ENCODE measurements at places on chromosomes 1 and 21.

DNA sequence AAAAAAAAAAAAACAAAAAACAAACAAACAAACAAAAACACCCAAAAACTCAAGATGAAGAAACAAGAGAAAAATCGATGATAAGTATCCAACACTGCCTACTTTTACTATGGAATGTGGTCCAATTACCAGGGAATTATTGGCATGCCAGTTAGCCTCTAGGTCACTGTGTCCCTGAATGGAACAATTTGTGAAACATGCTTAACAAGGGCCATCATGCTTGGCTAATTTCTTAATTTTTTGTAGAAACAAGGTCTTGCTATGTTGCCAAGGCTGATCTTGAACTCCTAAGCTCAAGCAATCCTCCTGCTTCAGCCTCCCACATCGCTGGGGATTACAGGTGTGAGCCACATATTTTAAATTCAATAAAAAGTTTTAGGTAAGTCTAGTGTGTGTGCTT lies 23.9 kb downstream of the PLPP3 start:
- DNase-seq: no peak

GRCh38 chr1:207883104-207883651 lies 27.7 kb downstream of the CD34 start:
- DNase-seq: no peak

- DNase-seq: no peak
Observed at GRCh38 chr1:78141531-78142231, 95.9 kb downstream of the GIPC2 start.

- no peak for DNase-seq
Observed at GRCh38 chr1:17163789-17164666, 40.9 kb upstream of the PADI1 start.

DNA sequence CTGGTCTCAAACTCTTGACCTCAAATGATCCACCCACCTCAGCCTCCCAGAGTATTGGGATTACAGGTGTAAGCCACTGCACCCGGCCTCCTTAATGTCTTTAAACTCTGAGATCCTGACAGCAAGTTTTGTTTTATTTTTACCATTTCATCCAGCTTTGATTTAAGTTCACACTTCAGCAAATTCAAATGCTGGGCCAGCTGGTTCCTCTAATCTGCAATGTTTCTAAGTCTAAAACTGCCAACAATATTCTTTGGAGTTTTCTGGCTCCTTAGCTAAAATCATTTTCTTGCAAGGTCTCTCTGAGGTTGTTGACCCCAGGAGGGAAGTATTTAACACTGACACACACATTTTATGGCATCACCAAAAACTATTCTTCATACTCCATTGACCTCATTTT lies 72.0 kb upstream of the COL24A1 start:
- DNase-seq: no peak

- no peak for DNase-seq
Observed at GRCh38 chr1:245679821-245680780, 525.3 kb downstream of the KIF26B start.

DNA sequence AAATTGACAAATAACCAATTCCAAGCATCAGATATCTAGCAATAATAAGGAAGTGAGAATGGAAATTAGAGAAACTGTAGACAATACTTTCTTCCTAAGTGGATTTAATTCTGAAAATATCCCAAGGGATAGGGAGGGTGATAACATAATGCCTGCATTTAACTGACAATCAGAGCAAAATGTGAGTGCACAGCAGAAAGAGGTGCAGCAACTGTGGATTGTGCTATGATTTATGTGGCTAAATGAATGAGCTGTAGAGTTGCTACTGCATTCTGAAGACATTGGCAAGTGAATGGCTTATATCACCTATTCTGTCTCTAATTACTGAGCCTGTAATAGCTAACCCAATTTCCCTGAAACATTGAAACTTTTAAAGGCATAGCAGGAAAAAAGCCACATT lies 39.0 kb downstream of the OLFM3 start:
- no peak for DNase-seq

GRCh38 chr1:29323636-29324035 lies 87.3 kb downstream of the PTPRU start:
- DNase-seq: no peak

DNA sequence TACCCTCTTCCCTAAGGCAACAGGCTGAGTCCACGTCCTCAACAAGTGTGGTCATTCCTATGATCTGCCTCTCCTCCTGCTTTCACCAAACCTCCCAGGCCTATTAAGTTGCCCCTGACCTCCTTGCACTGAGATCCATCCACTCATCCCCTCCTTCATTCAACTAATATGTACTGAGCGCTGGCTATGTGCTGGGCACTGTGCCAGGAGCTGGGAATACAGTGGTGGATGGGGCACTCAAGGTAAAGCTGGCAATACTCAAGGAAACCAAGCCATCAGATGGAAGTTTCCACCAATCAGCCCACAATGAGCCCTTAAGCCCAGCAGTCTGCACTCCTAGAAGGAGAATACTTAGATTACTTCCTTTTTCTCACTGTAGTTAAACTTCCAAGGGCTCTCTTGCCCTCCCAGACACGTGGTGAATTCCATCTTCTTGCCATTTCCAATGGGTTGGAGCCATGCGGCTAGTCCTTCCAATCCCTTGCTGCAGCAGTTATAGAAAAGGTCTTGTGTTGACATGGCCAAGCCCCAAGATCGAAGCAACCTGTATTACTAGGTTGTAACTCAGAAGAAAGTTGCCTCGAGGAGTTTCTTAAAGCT lies 279.9 kb upstream of the RUNX1 start:
- DNase-seq: peak; percentile 20

DNA sequence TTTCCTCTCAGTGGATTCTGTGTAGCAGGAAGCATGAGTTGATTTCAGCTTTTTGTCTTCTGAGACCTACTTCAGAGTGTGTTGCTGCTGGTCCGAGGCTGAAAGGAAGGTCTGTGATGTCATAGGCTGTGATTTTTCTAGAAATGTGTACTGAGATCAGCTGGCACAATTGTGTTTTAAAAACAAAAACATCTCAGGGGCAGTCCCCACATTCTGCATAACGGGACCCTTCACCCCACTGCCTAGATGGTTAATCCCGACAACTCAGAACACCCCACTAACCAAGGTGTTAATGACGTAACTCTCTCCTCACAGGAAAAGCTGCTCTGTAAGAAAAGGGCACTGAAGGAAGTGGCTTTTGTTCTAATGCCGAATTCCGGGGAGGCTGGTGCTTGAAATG lies 59.8 kb upstream of the PPP2R5A start:
- no peak for DNase-seq

DNA sequence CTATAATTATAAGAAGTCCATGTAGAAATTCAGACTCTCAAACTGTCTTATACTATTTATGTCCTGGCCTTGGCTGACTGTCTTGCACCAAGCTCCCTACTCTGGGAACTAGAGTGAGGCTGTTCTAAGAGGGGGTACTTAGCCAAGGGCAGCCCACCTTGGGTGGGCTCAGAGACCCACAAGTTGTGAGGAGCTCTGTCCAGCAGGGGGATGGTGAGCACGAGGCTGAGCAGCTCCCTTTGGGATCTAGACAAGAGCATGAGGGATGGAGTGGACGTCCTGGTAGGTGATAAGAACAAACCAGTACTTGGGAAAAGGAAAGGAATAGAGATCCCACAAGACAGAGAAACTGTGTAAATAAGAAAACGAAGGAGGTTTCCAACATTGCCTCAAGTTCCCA lies 127.1 kb upstream of the SLC44A3 start:
- DNase-seq: no peak

- DNase-seq: no peak
Observed at GRCh38 chr1:109242387-109242786, 7.0 kb upstream of the CELSR2 start.

DNA sequence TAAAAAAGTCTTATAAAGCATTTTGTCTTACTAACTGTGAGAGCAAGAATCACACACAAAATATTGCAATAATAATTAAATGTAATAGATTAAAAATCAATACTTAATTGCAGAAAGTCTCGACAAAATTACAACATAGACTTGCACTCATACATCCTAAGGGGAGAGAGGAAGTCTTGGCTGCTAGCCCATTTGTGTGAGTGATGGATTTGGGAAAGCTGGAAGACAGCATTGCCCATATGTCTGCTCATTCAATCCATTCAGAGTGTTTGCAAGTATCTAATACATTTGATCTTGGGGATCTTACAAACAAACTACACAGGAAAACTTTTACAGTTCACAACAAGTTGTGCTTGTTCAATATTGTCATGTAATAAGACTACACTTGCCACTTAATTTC lies 140.5 kb downstream of the COL11A1 start:
- peak; percentile 28 for DNase-seq

DNA sequence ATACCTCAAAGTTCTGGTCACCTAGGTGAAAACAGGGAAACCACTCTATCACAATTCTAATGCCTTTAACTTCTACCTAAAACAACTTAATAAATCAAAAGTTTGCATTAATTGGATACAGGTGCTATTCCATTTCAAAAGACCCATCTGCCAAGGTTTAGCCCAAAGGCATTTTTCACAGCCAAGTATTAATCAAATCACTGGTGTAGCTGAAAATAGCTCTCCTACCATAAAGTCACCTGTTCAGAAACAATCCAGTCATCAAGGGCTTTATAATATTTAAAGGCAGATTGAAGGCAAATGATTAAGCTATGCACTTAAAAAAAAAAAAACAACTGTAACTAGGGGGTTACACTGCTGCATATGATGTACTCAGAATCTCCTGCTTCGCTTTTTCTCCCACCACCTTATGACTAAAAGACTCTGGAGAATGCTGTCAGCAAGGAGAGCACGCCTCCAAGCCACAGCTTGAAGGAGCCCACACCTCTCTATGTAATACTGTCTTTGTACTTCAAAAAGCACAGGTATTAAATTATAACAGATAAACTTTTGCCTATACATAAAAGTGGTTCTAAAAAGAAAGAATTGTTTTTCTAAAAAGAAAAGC lies 20.5 kb downstream of the KIAA0319L start:
- no peak for DNase-seq

GRCh38 chr1:41539418-41539805 lies 54.9 kb upstream of the EDN2 start:
- no peak for DNase-seq

- no peak for DNase-seq
Observed at GRCh38 chr21:31173881-31174555, 135.7 kb upstream of the KRTAP19-8 start.

- DNase-seq: peak; percentile 19
Observed at GRCh38 chr1:10152709-10153284, 57.6 kb upstream of the KIF1B start.

- no peak for DNase-seq
Observed at GRCh38 chr1:204142032-204142974, 9.5 kb downstream of the ETNK2 start.

- DNase-seq: peak; percentile 68
Observed at GRCh38 chr1:220748089-220748934, at the start of gene MTARC2. TSS of gene MTARC2 (plus strand) at chr1:220748322. CDS start at chr1:220748532, 210 bp downstream.

DNA sequence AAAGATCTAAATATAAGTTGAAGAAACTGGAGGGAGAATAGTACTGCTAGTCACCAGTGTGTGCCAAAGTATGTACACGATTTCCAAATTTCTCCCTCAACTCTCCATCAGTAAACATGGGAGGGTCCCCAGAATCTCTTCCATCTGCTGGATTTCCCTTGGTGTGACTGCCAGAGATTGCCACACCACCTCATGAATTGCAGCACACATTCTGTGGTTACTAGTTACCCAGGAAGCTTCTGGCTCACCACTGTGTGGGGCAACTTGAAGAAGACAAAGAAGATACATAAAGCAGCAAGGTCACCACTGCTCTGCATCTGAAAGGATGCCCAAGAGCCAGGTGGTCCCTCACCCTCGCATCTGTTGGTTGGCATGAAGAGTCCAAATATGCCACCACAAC lies 191.7 kb upstream of the ESRRG start:
- no peak for DNase-seq

DNA sequence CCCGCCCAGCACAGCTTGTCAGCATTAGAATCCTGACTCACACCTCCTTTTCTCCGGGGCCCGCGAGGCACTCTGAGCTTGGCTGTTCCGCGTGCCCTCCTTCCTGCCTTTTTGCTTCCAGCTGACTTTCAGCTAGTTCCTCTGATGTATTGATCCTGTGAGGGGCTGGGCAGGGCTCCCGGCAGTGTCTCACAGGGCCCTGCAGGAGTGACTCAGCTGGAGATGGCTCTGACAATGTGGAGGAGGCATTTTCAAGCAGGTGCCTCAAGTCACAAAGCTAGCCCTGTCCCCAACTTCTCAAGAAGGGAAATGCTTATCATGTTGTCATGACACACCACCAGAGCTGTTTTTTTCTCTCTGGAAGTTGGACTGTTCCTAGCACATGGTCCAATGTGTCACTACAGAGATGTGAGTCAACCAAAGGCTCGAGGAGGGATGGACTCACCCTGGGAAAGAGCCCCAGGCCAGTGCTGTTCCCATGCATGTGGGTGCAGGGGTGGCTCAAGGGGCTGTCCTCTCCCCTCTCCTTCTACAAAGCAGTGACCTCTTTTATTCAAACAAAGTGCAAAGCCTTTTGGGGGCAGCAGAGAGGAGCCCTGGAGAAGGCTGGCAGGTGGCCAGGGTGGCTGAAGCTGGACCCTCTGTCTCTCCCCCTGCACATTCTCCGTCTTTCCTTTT lies 30.6 kb downstream of the SYT6 start:
- DNase-seq: no peak

DNA sequence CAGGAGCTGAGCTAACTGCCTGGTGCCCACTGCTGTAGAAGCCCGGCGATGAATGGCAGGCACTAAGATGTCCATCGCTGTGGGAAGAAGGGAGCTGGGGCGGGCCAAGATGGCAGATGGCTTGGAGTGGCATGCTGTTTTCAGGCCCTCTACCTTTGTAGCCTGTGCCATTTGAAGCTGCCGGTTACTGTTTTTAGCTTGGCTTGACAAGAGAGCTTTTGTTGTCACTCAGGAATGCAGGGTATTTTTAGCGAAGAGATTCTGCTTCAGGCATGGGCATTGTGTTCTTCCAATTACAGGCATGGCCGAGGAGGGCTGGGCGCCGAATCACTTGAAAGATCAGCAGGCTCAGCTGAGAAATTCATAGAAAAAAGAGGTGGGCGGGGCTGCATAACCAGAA lies 348.7 kb downstream of the RPS6KC1 start:
- DNase-seq: no peak

- peak; percentile 8 for DNase-seq
Observed at GRCh38 chr1:214469290-214469689, 82.1 kb downstream of the PTPN14 start.

DNA sequence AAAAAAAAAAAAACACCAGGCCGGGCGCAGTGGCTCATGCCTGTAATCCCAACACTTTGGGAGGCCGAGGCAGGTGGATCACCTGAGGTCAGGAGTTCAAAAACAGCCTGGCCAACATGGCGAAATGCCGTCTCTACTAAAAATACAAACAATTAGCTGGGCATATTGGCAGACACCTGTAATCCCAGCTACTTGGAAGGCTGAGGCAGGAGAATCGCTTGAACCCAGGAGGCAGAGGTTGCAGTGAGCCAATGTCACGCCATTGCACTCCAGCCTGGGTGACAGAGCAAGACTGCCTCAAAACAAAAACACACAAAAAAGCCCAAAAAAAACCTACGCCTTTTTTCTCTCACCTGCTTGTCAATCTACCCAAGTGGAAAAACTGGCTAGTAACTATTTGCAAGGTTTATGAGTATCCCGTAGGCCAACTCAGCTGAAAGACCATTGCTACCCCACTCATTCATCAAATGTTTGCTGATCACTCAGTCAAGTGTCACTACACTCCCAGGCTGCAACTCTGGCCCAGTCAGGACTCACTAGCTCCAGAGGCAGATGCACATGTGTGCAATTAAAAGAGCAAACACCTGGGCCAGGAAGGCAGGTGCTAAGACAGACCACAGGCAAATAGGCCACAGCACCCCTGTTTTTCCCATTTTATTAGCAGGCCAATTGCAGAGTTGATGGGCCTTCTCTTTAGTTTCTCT lies 2.0 kb downstream of the CSRP1 start:
- DNase-seq: peak; percentile 80

GRCh38 chr1:11458811-11459275 lies 20.1 kb upstream of the DISP3 start:
- no peak for DNase-seq

- no peak for DNase-seq
Observed at GRCh38 chr1:11877074-11877473, 18.3 kb upstream of the NPPB start.

All from NCI-H1105 treated with DMSO at 0.1 percent for 48 hours (cell line).